ENCODE measurements at places on chromosomes 4 and X.

- no peak for DNase-seq
These were observed 40.0 kb downstream of the TXK start for GRCh38 chr4:48093991-48094416.

- peak; percentile 24 for DNase-seq
These were observed 1467.4 kb downstream of the C4orf33 start for GRCh38 chr4:130563185-130563888.

GRCh38 chrX:69503228-69503781 is 821 bp upstream of the NALF2 start:
- no peak for DNase-seq

GRCh38 chr4:55993994-55994663 is 45.4 kb downstream of the CEP135 start:
- no peak for DNase-seq

DNA sequence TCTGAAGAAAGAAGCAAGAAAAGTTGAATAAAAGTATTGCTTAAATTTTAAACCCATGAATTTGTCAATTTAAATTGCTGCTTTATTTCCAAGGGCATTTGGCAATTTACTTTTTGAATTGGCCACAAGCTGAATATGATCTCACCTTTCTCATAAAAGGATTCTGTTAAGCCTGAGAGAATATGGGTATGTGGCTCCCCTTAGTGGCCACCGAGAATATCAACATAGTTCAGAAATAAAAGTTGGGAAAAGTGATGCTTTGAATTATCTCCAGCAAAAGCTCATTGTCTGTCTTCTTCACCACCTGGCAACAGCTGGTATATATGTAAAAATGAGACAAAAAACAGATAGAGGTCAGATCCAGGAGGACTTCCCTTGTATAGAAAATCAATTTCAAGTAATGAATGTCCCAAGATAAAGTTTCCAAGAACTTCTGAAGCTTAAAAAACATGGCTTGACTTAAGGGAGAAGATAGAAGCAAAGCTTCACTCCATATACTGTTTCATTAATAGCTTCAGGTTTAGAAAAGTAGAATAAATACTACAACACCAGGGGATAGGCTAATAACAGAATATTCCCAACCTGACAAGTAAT is 290.7 kb upstream of the FAM241A start:
- DNase-seq, result peak; percentile 35

GRCh38 chr4:54097152-54097551 is 2.8 kb upstream of the GSX2 start:
- DNase-seq, result no peak

- DNase-seq, result no peak
These were observed 34.0 kb upstream of the TBC1D9 start for GRCh38 chr4:140790171-140790570.

- DNase-seq, result peak; percentile 33
These were observed at the start of gene TMEM35A for GRCh38 chrX:101078716-101079598. TMEM35A (plus strand) TSS chrX:101078879; CDS start chrX:101079003, 124 bp downstream.

GRCh38 chrX:22395372-22395771 is 122.7 kb downstream of the CBLL2 start:
- DNase-seq, result no peak

- no peak for DNase-seq
These were observed 12.2 kb downstream of the SH3BP2 start for GRCh38 chr4:2804973-2805501.

GRCh38 chr4:89254847-89255246 is 52.8 kb downstream of the GPRIN3 start:
- DNase-seq, result peak; percentile 64

- DNase-seq, result peak; percentile 47
These were observed 96.8 kb upstream of the FAT1 start for GRCh38 chr4:186820391-186820891.

Measured in GM03348 (cell line).